Substantia nigra (tissue), 51 donors: ENCODE measurements at places on chromosomes 16 and 17.

GRCh38 chr16:50548125-50548908 is at the start of gene NKD1:
TSS of gene NKD1 (plus strand) at chr16:50548396. CDS start at chr16:50548554, 158 bp downstream.
- peak; percentile 78 for DNase-seq

DNA sequence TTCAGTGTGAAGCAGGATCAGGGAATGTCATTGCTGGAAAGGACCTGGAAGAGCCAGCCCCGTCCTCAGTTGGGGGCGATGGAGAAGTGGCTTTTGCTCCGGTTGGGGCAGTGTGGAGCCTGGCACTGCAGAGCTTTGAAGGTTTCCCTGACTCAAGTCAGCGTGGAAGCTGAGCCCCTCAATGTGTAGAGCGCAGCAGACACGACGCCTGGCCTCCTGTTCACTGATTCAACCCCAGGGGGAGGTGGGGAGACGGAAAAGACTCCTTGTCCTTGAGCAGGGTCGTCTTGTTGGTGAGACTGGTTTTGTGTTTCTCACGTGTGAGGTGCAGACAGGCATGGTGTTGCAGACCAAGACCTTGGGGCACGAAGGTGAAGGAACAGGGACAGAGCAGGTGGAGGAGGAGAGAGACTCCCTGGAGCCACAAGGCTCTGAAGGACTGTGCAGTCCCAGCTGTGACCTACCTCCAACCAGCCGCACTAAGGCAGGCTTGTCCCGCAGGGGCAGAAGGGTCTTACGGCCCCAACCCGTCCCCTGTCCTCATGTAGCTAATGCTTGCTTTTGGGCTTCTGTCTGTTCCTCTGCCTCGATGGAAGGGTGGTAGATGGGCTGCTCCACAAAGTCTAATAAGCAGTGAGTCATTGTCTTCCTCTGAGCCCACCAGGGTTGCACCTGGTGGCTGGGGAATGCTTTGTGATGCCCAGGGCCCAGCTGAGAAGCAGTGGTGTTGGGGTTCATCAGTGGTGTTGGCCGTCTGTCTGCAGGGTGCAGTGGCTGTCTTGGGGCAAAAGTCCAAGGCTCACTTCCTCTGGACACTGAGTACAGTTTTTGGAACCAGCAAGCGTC is 47.8 kb downstream of the MPRIP start:
- no peak for DNase-seq

GRCh38 chr16:78929841-78930240 is 670.7 kb downstream of the MAF start:
- no peak for DNase-seq

GRCh38 chr16:3637371-3637923 is 17.0 kb upstream of the DNASE1 start:
- DNase-seq = no peak

DNA sequence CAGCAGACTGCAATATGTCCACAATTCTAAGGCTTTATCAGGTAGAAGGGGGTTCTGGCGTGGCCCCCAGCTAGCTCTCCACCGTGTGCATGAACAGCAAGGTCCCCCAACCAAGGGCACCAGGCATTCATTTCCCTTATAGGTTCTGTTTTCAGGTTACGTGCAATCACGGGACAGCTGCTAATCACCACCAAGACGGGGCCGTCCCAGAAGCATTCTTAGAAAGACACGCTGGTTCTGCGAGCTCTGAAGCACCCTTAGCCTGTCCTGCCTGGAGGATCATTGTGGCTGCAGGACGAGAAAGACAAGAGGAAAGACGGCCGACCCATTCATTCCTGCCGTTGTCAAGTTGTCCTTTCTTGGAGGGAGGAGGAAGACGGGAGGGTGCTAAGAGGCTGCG is 302.9 kb downstream of the SOX9 start:
- no peak for DNase-seq

DNA sequence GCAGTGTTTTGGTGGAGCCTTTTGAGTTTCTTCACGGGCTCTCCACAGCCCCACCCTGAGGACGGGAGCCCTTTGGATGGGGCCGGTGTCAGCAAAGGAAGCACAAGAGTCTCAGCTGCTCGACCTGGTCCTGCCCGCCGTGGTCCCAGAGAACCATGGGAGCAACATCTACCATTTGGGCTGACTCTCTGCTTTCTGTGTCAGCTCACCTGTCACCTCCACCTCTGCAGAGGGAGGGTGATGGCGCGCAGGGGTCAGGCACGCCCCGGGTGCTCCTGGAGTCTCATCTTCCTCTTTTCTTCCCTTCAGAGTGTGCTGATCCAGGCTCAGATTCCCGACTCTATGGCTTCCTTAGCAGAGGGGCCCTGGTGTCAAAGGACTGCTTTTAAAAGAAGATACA is 171.7 kb downstream of the LAT start:
- DNase-seq = no peak

GRCh38 chr17:1604831-1605528 is 23.7 kb downstream of the SLC43A2 start:
- DNase-seq = no peak

DNA sequence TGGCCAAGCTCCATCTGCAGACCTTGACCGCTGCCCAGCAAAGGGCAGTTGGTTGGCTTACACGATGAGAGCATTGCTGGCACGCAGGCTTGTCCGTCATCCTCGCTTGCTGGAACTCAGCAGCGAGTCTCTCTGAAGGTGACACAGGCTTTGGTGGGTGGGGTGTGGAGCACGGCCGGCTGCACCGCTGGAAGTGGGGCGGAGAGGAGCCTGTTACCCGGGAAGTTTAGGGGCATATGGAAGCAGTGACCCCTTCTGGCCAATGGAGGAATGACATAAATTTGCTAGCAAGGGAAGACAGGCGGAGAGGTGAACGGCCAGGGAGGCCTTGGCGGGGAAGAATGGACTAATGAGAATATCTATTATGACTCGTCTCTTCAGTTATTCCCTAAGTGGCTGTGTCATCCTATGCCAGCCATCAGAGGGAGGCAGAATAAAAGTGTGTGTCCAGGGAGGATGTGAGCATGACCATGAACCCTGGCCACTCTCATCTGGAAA is 65.9 kb upstream of the SDK2 start:
- DNase-seq = peak; percentile 54

DNA sequence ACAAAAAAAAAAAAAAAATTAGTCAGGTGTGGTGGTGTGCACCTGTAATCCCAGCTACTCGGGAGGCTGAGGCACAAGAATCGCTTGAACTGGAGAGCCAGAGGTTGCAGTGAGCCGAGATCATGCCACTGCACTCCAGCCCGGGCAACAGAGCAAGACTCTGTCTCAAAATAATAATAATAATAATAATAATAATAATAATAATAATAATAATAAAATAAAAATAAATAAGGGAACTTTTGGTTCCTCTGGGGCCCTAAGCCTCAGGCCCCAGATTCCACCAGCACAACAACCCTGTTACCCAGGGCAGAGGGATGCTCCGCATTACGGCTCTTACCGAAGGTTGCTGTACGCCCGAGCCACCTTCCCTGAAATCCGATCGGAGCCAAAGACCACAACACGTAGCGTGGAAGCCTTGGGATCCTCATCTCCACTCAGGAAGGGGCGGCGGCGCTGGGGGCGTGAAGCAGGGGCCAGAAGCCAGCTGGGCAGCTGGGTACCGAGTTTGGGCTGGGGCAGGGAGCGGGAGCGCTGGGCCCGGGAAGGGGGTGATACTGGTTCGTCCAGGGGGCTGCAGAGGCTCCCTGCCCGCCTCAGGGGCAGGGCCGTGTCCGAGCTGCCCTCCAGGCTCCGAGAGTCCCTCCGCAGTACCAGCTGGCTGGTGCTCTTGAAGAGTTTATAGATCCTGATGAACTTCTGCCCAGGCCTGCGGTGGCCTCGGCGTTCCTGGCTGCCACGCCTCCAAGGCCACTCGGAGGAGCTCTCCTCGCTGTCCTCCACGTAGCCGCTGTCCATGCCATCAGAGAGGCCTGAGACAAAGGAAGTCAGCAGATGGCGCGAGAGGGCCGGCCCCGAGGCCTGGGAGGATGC is 20.6 kb upstream of the PIK3R6 start:
- no peak for DNase-seq

- peak; percentile 49 for DNase-seq
Measured at GRCh38 chr17:32876417-32877163, at the start of gene MYO1D. TSS of gene MYO1D (minus strand) at chr17:32877124. CDS start at chr17:32876872, 252 bp downstream.

GRCh38 chr17:74790161-74791058 is 14.3 kb upstream of the NAT9 start:
- no peak for DNase-seq

DNA sequence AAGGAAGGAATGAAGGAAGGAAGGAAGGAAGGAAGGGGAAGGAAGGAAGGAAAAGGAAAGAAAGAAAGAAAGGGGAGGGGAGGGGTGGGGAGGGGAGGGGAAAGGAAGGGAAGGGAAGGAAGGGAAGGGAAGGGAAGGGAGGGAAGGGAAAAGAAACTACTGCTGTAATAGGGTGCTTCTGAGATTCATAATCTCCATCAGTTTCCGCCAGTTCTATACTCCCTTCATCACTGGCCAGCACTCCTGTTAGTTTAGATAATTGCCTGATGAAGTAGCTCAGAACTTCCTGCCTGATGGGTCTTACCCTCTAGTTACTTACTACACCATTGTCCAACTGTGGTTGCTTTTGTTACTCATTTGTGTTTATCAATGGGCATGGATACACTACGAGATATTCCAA is 2.0 kb upstream of the KRTAP9-6 start:
- no peak for DNase-seq

- no peak for DNase-seq
Measured at GRCh38 chr16:53429221-53429943, 4.9 kb upstream of the RBL2 start.

DNA sequence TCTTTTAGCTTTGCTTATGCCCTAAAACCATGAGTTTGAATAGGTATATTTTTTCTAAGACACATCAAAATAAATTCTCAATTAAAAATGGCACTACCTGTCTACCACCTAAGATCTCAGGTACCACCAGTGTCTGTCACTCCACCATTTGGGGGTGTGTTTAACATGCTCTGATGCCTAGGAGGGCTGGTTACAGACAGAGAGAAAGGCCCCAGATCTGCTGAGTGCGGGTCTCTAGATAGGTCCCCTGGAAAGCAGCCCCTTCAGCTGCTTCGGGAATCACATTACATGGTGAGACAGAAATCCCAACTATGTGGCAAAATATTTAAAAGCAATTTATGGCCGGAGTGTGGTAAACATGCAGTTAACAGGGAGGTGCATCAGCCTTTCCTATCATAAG is 653 bp upstream of the VAC14 start:
- no peak for DNase-seq

GRCh38 chr17:33511670-33512069 is 218.6 kb upstream of the ASIC2 start:
- no peak for DNase-seq

DNA sequence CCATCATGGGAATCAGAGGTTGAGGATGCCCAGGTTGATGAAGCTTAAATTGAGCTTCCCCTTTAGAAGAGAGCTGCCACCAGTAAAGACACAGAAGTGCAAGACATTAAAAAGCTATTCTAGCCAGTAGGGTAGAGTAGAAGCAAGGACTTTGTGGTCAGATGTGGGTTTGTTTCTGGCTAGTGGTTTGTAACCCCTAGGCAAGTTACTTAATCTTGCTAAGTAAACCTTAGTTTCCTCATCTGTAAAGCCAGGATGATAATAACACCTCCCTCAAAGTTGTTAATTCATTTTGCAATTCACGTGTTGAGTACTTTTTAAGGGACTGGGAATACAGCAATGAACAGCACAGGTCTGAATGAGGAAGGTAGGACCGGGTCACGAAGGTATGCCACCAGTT is 3.6 kb downstream of the SNTB2 start:
- no peak for DNase-seq

DNA sequence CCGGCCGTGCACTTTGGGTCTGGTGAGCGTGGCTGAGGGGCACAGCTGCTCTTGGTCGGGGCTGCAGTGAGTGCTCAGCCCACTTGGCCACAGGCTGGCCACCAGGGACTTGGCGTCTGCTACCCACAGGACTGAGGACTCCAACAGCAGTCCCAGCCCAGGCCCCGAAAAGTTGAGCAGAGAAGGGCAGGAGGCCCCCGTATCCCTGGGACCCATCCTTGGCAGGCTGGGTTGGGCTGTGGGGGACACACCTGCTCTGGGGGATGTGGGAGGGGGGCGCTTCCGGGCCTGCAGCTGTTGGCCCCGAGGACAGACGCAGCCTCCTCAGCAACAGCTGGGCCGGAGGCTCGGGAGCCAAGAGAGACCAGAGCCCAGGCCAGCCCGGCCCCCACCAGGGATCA is 19.4 kb upstream of the SSTR5 start:
- no peak for DNase-seq

GRCh38 chr17:76153640-76154039 is 12.6 kb upstream of the FOXJ1 start:
- no peak for DNase-seq

- no peak for DNase-seq
Measured at GRCh38 chr17:80955078-80955477, 36.6 kb upstream of the CHMP6 start.
